ENCODE measurements at places on chromosomes 3 and 15.

DNA sequence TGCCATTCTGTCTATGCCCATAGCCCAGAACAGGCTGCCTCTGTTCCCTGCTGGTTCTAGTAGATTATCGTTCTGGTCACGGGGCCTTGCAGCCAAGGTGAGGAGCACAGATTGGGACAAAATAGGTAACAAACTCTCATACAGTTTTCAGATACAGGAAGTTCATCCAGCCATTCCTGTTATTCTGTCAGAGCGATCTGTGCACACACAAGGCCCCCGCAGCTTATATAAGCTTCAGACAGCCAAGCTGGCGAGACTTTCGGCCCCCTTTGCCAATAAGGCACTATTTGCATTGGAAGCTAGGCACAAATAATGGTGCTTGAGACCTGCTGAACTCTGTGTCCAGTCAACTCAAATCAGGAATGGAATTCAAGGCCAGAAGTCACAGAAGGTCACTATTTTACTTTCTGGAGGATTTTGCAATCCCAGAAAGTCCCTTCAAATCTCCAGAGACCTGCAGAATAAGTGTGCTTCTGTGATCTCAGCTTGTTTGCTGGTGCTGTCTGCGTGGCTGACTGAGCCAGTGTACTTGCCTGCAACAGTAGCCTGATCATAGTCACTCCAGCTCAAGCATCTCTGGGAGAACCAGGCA is 69.4 kb downstream of the BFSP2 start:
- DNase-seq, result peak; percentile 41

DNA sequence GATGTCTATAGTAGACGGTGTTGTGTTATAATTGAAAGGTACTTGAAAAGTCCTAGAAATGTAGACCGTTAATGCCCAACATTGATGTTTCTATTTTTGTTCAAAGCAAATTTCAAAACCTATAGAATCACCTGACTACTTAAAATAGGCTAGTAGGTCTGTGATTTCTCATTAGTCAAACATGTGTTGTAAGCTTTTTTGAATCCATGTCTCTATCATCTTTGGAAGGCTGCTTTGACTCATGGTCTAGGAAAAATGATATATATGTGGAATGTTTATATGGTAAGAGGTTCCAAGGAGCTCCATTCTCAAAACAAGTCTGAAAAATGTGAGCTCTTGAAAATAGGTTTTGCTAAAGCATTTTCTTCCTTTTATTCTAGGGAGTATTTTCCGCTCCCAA is 375.3 kb downstream of the LPP start:
- no peak for DNase-seq

DNA sequence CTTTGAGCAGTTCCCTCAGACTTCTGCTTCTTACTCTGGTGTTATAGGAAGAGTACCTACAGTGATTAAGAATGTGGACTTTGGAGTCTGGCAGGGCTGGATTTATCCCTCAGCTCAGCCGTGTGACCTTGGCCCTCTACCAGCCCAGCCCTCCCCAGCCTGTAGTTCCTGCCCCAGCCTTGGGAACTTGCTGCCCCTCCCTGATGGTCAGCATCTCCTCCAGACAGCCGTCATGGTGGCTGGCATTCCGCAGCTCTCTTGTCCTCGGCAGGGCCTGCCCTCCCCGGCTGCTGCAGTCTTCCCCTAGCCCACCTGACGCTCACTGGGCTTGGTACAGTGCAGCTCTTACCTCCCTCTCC is 21.9 kb upstream of the CPNE9 start:
- no peak for DNase-seq

DNA sequence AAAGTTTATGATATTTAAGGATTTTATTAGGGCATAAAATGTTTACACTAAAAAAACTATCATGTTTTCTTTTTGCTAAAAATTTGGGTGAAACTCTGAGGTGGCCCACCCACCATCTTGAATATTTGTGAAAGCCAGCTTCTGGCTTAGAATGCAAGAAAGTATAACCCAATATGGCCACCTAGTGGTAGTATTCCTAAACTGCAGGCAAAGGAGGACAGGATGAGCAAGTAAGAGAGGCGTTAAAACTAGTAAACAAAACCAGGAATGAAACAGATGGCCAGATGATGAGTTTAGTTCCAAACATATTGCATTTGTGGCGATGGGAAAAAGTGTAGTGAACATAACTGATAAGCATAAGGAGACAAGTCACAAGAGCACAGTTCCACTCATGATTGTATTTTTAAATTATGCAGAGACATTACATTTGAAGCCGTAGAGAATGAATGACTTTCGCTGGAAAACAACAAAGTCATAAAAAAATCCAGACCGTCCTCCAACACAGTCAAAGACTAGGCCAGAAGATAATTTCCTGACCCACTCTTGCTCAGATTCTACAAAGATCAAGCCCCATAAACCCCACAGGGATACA is 103.3 kb upstream of the PRTG start:
- DNase-seq, result peak; percentile 51

DNA sequence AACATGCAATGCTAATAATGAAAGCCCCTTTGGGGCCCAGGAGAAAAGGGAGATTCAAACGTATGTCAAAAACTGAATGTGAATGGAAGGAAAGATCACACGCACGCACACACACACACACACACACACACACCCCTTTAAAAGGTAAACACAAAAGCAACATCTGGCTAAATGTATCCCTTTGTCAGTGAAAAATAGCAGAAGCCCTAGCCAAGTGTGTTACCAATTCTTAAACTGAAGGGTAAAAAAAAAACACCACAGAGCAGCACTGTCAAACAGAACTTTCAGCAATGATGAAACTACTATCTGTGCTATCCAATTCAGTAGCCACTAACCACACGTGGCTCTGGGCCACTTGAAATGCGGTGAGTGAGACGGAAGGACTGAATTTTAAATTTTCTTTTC is 4.9 kb downstream of the RFTN1 start:
- no peak for DNase-seq

GRCh38 chr15:63353887-63354286 is 27.8 kb downstream of the CA12 start:
- no peak for DNase-seq

DNA sequence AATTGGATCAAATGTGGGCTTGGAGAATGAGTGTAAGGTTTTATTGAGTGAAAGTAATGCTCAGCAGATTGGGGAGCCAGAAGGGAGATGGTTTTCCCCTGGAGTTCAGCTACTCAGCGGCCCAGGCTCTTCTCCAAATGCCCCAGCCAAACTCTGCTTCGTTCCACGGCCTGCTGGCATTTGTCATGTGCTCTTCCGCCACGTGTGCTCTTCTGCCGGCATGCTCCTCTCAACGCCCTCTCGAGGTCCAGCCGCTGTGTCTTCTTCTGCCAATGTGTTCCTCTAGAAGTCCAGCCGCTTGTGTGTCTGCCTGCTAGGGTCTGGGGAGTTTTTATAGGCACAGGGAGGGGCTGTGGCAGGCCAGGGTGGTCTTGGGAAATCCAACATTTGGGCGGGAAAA is 156.8 kb downstream of the RBPMS2 start:
- peak; percentile 52 for DNase-seq

DNA sequence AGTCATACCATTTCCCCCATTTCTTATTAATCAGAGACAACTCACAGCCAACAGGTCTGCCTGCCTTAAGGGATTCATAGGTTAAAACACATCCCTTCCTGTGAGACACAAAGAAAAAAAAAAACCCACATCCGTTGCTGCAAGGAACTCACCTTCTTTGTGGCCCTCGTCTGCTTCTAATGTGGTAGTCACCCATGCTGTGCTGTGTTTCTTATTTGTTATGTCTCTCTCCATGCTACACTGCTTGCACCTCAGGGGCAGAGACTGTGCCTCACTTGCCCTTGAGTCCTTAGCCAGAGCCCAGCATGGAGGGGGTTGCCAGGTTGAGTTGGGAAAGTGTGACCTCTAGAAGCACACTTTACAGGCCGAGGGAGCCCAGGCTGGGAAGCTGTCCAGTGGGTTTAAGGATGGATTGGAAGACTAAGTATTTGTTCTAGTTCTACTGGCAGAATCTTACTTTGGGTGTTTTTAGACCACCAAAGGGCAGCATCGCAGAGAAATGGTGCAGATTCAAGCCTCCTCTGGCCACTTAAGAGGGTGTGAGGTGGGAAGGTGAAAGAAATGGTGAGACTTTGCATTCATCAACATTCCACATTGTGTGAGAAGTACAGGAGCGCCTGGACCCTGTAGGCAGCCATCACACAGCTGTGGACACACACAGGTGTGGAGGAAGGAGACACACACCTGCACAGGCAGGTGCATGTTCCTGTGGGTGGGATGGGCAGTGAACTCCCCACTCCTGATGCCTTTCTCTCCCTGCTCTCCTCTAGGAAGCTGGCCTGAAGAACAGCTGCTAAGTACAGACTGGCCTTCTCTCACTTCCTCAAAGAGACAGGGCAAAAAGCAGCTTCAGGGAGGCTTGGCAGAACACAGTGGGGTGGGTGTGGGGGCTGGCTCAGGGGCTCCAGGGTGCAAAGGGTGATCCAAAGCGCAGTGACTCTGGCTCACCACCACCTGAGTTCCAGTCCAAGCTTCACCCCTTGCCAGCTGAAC is 48.8 kb downstream of the GLB1 start:
- DNase-seq, result no peak

- DNase-seq, result no peak
Measured at GRCh38 chr3:153103406-153103945, 58.5 kb upstream of the RAP2B start.

DNA sequence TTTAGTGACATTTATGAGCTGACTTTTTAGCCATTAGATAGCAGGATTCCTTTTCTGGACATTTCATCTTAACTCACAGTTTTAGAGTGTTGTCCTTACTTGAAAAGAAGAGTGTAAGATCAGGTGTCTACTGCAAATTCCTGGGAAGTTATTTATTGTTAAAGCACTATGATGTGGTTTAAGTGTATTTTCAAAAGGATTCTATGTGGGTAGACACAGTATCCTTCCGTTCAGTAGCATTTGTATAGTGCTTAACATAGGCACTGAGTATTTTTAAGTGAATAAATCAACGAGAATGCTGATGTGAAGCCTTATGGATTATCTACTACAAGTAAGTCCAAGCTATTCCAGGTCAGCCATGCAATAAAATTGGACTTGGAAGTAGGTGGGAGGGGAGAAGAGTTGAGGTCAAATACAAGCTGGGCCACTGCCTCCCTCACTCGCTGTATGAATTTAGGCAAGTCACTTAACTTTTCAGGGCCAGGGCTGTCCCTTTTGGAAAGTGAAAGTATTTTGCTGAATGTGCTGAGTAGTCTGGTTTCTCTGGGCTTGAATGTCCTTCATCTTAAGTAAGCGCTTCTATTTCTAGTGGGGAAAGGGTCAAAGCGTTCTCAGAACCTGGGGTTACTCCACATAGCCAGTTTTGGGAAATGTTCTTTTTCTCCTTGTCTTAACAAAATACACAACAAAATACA is 48.6 kb downstream of the GAP43 start:
- no peak for DNase-seq

- DNase-seq, result peak; percentile 49
Measured at GRCh38 chr3:192570821-192571791, 156.2 kb downstream of the FGF12 start.

DNA sequence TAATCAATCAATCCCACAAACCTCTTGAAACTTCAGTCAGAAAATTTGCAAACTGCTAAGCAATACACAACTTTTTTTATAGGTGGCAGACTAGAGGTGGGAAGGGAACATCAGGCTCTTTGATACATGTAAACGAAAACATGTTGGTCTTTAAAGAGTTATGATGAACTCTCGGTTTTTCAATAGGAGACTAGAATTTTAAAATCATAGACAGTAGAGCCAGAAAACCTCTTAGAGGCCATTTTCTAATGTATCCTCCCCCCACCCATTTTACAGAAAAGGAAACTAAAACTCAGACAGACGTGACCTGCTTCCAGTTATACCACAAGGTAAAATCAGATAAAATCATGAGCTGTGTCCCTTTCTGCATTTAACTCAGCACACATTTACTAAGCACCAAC is 179.1 kb upstream of the LPP start:
- DNase-seq, result no peak

- DNase-seq, result no peak
Measured at GRCh38 chr3:42149532-42149931, 58.4 kb downstream of the TRAK1 start.

- no peak for DNase-seq
Measured at GRCh38 chr15:34722439-34722836, 32.4 kb downstream of the GJD2 start.

DNA sequence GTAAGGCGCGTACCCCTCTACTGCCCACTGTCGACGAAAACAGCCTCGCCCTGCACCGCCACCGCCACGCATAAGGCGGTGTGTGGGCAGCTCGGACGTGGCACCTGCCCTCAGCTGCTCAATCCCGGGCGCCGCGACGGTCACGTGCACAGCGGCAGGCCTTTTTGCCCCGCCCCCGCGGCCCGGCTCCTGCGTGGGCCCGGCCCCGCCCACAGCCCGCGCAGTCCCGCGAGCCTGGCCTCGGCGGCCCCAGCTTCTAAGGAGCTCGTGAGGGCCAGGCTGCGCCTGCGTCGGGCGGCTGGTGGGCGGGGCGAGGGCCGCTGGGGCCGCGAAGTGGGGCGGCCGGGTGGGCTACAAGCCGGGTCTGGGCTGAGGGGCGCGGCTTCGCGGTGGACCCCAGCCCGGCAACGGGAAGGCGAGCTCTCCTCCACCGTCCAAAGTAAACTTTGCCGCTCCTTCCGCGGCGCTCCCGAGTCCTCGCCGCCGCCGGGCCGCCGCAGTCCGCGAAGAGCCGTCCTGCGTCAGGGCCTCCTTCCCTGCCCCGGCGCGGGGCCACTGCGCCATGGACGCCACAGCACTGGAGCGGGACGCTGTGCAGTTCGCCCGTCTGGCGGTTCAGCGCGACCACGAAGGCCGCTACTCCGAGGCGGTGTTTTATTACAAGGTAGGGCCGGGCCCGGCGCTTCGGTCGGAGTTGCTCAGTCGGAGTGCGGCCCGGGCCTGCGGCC is at the start of gene CAPN7:
TSS of gene CAPN7 (plus strand) at position 313 of the 728 bp plus-strand sequence. CDS start at position 563, 250 bp downstream.
- no peak for DNase-seq

DNA sequence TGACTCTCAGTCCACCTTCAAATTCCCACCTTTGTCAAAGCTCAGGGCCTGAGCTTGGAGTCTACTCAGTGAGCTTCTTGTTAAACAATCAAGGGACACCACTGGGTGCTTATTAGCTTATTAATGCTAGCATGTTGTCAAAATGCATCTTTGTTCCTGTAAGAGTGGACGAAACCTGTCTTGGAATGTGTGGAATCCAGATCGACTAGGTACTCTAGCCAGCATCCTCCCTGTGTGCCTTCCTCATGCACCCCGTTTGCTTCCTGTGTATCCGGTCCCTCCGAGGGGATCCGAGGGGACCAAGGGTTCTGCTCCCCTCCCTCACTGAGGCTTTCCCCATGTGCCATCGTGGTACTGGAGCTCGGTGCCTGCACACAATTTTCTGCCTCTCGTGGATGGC is 75.7 kb upstream of the UBE3A start:
- no peak for DNase-seq

DNA sequence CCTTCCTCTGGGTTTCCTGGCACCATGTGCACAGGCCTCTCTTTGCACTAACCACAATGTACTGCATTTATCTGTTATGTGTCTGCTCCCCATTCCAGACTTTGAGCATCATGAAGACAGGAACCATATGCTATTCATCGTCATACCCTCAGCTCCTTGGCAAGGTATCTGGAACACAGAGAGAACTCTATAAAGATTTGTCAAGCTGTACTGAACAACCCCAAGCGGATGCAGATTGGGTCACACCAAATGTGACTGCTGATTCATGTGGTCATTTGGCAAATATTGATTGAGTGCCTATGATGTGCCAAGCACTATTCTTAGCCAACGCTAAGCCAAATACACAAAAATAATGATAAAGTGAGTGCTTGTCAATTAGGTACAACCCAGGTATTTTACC is 7.5 kb upstream of the MEGF11 start:
- no peak for DNase-seq

- no peak for DNase-seq
Measured at GRCh38 chr3:64759811-64760210, 72.0 kb upstream of the ADAMTS9 start.

All from NCI-H446 treated with DMSO at 0.1 percent for 48 hours (cell line).